CMK (cell line): ENCODE measurements at places on chromosomes 4 and X.

- no peak for DNase-seq
These were observed 70.3 kb upstream of the IQCM start for GRCh38 chr4:149885896-149886295.

- no peak for DNase-seq
These were observed 12.8 kb downstream of the TBC1D9 start for GRCh38 chr4:140743194-140743931.

DNA sequence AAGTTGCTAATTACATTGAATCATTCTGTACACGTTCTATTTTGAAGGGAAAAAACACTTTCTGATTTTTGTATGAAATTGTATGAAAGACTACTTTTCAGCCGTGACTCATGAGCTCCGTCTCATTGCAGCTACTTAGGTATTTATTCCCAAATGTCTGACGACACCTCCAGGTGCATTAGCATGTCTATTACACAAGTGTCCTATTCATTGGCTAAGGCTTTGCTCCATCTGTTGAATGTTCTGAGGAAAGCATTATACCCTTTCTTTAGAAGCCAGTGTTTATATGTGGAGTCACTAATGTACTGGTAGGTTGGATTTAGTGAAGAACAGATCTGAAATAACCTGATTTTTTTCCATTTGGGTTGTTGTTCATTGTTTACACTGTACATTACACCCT, 51.8 kb downstream of the MAP7D3 start:
- DNase-seq = no peak

DNA sequence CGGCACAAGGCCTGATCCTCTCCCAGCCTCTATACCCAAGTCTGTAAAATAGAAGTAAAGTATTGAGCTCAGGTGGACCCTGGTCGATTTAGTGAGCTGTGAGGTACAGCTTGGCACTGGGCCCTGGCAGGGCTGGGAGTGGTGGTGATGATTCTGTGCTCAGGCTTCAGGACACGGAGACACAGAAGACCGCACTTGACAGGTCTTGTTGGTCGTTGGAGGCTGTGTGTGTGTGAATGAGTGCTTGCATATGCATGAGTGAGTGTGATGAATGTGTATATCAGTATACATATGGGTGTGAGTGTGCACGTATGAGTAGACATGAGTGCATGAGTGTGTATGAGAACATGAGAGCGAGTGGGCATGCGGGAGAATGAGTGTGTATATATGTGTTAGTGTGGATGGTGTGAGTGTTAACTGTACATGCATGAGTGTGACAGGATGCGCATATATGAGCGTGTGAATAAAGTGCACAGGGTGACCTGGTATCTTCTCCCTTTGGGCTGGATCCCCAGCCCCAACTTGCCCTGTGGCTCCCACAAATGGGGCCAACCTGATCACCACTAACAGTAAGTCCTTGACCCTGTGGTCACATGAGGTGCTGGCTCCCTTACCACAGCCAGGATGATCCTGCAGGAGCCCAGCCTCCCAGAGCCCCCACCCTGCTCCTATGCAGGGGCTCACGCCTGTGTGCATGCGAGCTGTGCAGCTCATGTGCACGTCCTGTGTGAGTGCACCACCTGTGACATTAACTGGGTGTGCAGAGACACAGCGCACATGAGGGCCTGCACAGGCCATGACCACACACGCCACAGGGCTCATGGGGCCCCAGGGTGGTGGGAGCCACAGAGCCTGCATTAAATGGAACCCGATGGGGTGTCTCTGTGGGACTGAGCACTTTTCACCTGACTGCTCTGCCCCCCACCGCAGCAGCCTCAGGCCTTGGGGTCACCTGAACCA, 20.8 kb downstream of the SH3BP2 start:
- no peak for DNase-seq

DNA sequence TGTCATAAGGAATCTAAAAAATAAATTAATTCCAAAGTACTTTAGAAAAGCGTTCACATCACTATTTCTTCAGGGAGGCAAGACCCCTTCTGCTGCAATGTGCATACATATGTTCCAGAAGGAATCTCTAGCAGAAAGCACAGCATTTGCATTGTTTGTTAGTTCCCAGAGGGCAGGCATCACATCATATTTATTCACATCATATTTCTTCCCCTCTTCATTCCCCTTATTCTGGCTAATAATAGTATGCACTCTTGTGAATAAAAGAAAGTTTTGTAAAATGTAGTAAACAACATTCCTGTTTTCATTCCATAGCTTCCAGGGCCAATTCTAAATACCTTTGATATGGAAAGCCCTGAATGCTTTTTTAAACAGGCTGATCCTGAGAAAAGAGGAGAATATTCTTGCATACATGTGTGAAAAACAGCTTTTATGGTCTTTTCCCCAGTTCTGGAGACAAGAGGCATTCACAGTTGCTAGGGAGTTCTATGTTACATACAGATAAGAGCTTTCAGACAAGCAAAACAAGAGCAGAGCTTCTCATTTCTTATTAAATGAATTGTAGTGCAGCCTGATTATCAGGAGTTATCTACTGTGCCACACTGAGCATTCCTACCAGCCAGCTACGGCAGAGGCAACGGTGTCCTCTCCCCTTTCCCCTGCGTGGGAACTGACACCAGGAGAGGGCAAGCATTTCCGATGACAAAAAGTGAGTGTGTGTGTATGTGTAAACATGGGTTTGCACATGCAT, 15.2 kb downstream of the GATB start:
- DNase-seq = no peak

DNA sequence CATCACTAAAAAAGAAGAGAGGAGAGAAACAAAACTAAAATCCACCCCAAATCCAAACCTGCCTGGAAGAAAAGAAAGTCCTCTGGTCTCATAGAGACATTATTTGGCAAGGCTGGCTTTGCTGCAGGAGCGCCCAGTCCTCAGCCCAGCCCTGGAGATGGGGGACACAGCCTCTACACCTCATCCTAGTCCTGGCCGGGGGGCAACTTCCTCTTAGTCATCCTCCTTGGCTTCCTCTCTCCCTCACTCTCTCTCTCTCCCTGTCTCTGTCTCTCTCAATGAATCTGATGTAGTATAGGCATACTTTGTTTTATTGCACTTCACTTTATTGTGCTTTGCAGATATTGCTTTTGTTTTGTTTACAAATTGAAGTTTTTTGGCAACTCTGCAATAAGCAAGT, 55.8 kb upstream of the MAGEB10 start:
- DNase-seq = no peak

DNA sequence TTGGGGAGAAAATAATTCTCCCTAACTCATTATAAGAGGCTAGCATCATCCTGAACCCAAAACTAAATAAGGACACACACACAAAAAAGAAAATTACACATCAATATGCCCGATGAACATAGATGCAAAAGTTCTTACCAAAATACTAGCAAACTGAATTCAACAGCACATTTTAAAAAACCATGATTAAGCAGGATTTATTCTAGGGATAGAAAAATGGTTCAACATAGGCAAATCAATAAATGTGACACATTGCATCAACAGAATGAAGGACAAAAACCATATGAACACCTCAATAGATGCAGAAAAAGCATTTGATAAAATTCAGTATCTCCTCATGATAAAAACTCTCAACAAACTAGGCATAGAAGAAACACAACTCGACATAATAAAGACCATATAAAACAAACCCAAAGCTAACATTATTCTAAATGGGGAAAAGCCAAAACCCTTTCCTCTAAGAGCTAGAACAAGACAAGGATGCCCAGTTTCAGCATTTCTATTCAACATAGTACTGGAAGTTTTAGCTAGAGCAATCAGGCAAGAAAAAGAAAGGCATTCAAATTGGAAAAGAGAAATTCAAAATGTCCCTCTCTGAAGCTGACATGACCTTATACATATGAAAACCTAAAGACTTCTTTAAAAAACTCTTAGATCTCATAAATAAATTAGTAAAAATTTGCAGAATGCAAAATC, 200.9 kb downstream of the NKX6-1 start:
- DNase-seq = no peak

GRCh38 chrX:45765281-45765680, 564.6 kb upstream of the DIPK2B start:
- DNase-seq = no peak

DNA sequence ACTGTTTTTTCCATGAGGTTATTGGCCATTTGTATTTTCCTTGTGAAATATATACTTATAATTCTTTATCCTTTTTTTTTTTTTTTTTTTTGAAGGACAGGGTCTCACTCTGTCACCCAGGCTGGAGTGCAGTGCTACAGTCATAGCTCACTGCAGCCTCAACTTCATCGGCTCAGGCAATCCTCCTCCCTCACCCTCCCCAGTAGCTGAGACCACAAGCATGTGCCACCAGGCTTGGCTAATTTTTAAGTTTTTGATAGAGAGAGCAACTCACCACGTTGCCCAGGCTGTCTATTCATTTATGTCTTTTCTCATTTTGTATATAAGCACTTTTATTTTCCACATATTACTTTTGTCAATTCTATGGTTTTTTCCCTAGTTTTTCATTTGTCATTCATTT, 16.8 kb downstream of the RBPJ start:
- DNase-seq = no peak

- no peak for DNase-seq
These were observed 1.0 kb upstream of the PRDX4 start for GRCh38 chrX:23666282-23666681.

DNA sequence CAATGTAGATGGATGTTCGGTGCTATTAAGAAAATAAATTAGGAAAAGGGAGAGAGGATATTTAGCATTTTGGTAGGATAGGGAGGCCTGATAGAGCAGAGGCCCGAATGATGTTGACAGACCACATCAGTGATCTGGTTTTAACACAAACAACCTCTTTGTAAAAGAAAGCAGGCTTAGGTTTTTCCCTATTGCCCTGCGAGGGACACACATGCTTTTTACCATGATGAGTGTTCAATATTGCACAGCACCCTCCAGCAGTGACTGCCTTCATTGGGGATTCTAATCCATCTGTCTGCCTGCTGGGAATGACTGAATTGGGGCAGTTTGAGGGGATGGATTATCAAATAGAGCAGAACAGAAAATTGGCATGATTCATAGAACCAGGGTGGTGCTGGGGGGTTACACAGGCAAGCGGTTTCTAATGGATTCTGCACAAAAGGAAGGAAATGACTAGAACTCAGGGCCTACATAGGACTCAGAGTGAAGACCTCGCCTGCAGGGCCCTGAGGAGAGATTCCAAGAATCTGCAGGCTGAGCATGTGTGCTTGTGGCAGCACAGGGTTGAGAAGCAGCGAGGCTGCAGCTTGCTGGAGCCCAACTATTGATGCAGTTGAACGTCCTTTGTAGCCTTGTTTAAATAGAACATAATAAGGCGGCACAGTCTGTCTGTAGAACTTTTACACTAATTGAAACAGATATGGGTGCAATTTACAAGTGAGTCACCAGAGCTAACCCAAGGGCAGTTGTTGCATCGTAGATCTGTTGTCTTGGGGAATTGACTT, 58.0 kb downstream of the RHOH start:
- no peak for DNase-seq

DNA sequence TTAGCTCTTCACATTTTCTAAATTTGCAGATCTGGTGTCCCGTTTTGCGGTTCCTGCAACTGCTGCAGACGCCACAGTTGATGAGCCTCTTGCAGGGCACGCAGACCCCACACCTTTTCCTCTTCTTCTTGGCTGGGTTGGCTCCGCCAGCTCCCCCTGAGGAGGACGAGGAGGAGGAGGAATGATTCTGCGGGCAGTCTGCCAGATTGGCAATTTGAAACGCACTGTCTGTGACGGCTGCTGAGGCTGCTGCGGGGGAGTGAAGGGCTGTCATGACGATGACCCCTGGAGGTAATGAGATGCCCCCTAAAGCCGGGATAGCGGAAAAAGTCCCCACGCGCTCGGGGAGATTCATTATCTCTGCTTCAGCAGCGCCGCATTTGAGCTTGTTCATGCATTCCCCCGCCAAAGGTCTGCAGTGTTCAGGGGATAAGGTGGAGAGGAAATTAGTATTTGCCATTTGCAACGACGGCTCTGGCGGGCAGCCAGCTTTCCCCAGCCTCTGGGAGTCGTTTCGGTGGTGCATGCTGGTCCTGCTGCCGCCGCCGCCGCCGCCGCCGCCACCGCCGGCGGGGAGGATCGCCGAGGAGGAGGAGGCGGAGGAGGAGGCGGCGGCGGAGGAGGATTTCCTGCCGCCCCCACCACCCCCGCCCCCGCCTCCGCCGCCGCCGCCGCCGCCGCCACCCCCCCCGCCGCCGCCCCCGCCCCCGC, 3.8 kb downstream of the CXXC4 start:
- DNase-seq = no peak

GRCh38 chr4:52843351-52843750, 18.8 kb upstream of the RASL11B start:
- DNase-seq = no peak

DNA sequence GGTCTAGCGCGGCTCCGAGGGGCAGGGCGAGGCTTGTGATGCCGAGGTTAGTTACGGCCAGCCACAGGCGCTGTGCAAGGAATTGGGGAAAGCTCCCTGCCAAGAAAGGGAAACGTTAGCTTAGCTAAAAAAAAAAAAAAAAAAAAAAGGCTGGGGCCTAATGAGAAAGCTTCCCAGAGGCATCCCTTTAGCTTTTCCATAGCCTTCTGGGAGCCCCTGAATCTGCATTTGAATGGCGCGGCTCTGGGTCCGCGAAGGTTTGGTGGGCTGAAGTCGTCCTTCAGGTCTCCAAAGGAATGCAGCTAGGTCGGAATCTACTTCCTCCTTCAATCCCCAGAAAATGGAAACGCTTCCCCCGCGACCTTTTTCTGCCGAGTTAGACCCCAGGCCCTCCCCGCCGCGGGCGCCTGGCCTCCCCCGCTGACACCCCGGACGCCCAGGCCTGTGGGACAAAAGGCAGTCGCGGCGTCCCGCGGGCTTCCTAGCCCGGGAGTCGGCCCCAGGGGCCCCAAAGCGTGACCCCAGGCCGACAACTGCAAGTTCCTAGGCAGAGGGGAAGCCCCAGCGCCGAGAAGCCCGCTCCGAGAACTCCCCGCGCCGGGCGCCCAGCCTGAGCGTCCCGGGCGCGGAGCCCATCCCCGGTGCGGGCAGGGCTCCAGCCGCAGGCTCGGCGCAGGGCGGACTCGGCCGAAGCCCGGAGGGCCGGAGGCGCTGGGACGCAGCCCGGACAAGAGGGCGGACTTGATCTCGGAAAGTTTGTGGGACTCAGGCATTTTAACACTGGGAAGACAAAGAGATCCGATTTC, 605 bp upstream of the FAT1 start:
- no peak for DNase-seq

- no peak for DNase-seq
These were observed 9.8 kb upstream of the FRAS1 start for GRCh38 chr4:78047366-78047765.
